Anterior cingulate cortex (tissue), 58 donors: ENCODE measurements at places on chromosomes 6 and 20.

- peak; percentile 1 for DNase-seq
Measured at GRCh38 chr6:1396952-1397868, 7.8 kb downstream of the FOXF2 start.

DNA sequence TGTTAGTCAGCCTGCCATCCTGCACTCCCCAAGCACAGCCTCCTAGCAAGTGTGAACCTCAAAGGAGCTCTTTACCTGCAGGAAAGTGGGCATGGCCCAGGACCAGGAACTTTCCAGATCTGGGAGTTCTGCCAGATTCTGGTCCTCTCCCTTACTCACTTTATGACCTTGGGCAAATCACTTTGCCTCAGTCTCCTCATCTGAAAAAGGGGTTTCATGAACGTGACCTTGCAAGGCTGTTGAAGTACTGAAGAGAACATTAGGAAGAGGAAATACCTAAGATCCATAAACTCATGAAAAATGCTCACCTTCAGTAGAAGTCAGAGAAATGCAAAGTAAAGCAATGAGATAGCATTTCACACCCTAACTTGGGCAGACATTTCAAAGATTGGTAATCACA, 26.8 kb upstream of the DSN1 start:
- no peak for DNase-seq

DNA sequence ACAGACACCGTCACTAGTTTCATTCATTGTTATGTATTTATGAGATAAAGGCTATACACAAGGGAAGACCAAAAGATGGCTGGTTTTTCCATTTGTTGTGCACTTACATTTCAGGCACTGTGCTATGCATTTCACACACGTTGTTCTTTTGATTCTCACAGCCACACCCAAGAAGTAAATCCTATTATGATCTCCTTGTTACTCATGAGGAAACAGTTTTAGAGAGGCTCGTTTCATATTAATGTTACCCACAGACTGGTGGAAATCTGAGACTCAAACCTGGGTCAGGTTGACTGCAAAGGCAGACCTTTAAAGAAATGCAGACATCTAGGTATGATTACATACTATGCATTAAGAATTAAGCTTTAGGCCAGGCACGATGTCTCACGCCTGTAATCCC, 34.9 kb downstream of the SHLD1 start:
- no peak for DNase-seq

DNA sequence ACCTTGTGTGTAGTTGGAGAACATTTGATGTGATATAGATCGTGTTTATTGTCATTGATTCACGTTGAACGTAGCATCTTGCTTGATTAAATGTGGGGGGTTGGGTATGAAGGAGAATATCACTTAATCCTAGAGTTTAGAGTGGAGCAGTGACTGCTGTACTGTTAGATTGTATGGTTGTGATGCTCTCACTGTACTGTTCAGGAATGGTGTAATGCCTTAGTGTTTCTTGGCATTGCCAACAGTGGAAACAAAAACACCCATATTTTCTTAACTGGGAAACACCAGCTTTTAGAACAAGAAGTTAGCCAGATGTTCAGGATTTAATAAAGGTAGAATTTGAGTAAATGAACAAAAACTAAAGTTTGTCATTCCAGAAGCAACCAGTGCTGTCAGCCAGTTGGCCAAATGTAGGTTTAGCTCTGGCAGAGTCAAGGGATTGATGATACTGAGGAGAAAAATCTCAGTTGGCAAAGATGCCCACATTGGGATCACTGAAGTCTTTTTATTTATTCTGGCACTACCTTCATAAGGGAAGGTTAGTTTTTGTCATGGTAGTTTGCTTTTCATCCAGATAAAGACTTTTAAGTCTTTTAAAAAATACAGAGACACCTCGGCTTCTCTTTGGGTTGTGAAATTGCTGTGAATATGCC, 129.9 kb downstream of the JARID2 start:
- no peak for DNase-seq

GRCh38 chr6:150236544-150236943, 93.7 kb downstream of the PPP1R14C start:
- no peak for DNase-seq

DNA sequence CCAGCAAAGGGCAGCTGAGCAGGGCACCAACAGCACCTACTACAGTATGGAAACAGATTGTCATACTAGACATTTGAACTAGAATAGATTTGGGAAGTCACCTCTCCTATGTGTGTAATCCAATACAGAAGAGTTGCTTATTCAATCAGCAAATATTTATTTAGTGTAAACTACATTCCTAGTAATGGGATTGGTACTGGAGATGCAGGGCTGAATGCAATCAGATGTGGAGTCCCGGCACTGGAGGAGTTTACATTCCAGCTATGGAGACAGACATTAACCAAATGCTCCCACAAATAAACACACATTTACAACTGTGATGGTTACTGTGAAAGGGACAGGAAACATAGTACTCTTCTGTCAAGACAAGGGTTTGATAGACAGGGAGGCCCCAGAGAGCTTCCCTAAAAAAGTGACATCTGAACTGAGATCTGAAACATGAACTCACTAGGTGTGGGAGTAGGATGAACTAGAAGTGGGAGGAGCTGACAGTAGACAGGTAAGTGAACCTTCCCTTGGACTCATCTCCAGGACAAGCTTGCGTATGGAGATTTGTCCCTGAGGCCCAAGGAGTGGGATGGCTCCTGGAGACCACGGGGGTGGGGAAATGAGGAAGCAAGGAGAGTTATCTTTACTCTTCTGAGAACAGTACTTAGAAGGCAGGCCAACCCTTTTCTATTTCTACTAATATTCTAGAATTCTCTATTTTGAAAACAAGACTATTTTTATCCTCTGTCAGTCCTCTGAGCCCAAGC, 420.5 kb downstream of the MAFB start:
- DNase-seq: no peak

DNA sequence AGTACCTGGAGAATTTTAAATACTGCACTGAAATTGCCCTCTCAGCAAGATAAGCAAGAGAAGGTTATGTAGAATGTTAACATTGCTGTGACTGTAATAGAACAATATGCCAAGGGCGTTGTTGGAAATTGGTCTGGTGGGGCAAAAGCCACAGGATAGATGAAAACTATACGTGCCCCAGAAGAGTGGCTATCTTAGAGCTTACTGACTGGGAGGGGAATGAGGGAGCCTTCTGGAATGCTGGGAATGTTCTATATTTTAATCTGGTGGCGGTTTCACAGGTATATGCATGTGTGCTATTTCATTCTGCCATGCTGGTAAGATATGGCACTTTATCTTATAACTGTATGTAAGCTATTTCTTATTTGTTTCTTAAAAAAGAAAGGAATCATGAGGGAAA, 35.2 kb upstream of the YWHAB start:
- DNase-seq: no peak

- DNase-seq: no peak
Measured at GRCh38 chr6:4258733-4259132, 123.4 kb upstream of the ECI2 start.

GRCh38 chr6:104306211-104306610, 553.5 kb downstream of the HACE1 start:
- no peak for DNase-seq

DNA sequence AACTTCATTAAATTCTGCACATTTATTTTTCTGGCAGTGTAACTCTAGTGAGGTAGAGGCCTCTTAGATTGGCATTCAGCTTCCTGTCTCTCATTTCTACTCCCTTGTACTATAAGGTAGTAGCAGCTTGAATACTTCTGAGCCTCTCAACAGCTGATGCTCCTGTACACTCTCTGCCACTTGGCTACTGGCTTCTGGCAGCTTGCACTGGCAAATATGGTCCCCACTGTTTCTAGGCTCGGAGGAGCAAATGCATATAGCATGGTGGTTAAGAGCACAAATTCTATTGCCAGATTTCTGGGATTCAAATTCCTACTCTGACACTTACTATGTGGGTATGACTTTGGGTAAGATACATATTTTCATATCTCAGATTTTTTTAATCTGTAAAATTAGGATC, 292.8 kb upstream of the ADGRB3 start:
- DNase-seq: no peak

DNA sequence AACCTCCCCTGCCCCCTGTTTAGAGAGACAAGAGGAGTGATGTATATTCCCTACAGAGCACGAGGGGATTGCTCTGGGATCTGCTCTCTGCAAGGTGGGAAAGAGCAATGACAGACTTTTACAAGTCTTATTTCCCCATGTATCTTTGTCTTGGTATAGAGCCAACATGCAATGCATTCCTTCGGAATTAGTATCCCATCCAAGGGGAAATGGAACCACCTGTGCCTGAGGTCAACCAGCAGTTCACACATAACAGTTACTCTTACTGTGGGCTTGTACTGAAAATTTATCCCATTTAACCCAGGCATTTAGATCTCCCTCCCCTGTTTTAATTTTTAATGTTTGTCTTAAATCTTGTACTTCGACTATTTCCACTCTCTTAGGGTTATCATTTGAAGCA, 250.4 kb downstream of the C6orf118 start:
- no peak for DNase-seq

DNA sequence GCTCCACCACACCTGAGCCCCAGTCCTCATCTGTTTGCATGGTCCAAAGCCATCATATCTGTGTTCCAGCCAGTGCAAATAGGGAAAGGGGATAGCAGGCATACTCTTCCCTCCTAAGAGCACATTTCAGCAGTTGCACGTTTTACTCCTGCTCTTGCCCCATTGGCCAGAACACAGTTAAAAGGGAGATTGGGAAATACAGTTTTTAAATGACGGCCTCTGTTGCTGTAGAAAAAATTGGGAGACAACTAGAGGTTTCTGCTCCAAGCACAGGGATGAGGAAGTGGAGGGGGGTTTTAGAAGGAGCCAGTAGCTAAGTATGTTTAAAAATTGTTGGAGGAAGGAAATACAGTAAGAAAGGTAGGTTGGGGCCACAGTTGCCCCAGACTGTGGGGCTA, 14.6 kb upstream of the STK35 start:
- DNase-seq: no peak

- no peak for DNase-seq
Measured at GRCh38 chr6:157724138-157724820, 98.8 kb upstream of the SNX9 start.

DNA sequence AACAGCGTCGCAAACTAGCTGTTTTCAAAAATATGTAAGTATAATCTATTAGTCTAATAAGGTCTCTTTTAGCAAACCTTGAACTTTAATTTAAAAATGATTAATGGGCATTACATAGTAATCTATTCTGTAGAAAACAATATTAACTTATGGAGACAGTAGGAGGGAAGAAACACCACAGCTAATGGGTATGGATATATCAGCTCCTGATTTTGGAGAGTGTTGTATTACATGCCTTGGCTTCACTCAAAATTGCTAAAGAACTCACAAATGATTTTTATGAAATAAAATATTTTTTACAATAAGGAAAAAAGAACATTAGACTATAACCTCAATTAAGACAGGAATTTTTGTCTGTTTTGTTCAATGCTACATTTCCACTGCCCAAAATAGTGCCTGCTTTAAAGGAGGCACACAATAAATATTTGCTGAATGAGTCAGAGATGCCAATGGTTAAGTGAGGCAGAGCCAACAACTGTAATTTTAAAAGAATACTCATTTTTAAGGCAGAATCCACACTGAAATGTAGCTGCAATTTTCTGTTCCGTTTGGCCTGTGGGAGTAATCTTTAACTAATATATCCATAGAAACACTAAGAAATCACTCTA, 15.7 kb downstream of the ATG5 start:
- DNase-seq: no peak

DNA sequence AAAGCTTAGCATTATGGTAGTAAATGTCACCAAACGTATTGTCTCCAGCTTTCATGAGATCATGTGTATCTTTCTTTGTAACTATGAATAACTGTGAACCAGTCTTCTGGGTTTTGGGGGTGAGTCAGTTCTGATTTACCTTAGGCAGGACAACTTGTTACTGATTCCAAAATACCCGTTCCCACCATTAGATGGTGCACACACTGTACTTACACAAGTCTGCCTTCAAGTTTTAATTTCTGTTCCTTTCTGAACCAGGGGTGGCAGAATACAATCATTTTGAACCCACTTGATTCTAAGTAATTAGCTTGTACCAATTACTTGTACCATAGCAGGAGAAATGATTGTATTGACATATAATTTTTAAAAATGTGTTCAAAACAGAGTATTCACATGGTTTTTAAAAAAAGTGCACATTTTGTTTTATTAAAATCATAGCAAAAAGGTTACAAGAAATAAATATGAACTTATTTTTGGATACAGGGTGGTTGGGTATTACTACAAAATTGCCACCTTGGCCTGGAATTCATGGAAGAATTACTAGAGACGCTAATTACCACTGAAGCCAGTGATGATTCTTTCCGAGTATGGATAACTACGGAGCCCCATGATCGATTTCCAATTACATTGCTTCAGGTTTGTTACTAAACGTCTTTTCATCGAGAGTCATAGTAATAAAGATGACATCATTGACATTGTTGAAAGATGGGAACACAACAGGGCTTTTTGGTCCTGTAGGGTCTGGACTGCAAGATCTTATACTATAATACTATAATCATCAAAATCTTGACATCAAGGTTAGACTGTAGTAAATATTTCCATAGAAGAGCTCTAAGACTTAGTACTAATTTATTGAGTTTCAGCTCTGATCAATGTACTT, 75.2 kb upstream of the GLP1R start:
- DNase-seq: no peak

DNA sequence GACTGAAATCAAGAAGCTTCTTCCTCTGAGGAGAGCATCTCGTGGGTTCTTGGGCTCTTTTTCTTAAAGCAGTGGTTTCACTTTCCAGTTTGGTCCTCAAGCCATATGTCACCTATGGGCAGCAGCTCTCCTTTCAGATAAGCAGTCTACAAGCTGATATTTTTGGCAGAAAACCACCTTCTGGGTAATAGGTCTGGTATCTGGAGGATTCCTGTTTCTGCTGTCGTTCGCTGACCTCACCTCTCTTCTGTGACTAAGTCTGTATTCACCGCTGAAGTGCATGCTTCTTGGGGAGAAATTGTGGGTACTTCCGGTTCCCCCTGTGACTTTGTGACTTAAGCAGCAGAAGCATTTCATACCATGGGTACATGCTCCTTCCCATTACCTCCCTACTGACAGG, 193.6 kb downstream of the EDN1 start:
- DNase-seq: no peak

- no peak for DNase-seq
Measured at GRCh38 chr6:24330137-24330732, 27.6 kb downstream of the DCDC2 start.

GRCh38 chr6:56292505-56293181, 45.3 kb upstream of the COL21A1 start:
- no peak for DNase-seq

DNA sequence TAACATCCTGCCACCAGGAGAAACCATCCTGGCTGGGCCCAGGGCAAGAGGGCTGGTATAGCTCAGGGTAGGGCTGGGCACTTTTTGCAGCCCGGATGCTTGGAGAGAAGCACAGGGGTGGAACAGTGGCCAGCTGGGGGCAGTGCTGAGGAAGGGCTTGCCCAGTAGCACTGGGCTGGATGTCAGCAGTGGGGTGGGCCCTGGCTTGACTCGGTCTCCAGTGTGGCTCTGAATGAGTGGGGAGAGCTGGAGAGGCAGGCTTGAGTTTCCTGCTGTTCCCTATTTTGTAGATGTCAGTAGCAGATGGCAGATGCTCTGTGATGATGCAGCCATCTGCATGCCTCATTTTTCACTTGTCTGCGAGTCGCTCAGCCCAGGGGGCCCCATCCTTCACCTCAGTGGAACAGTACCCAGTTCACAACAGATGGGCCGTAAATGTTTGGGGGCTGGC, 56.3 kb upstream of the TULP1 start:
- no peak for DNase-seq
